ENCODE measurements at places on chromosomes 11 and 22.

- DNase-seq = no peak
Observed at GRCh38 chr22:42074846-42075676, 1.0 kb downstream of the PHETA2 start.

GRCh38 chr11:112523477-112523876 lies 262.8 kb upstream of the PLET1 start:
- no peak for DNase-seq

GRCh38 chr11:65071907-65072630 lies 11.8 kb downstream of the CDCA5 start:
- DNase-seq = no peak

DNA sequence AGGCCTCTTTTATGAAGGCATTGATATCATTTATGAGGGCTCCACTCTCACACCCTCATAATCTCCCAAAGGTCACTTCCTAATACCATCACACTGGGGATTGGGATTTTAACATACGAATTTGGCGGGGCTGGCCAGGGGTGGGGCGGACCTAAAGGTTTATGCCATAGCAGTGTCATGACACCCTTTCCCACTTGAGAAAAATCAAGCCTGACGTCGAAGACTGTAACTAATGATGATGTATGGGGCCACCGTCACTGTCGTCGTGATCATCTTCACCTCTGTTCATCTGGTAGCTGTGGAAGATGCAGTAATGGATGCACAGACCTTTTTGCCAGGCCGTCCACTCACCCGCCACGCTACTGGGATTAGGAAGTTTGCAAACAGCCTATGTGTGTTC lies 912.1 kb downstream of the TBC1D22A start:
- no peak for DNase-seq

DNA sequence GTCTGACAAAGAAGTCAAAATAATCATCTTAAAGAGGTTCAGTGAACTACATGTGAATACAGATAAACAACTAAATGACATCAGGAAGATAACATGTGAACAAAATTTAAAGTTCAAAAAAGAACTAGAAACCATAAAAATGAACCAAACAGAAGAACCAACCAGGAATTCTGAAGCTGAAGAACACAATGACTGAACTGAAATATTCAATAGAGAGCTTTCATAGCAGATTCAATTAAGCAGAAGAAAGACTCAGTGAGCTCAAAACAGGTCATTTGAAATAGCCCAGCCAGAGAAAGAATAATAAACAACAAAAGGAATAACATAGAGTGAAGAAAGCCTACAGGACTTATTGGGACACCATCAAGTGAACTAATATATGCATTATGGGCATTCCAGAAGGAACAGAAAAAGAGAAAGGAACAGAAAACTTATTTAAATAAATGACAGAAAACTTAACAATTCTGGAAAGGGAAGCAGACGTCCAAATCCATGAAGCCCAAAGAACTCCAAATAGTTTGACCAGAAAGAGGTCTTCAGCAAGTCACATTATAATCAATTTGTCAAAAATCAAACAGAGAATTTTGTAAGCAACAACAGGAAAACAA lies 11.0 kb upstream of the SLC36A4 start:
- DNase-seq = no peak

GRCh38 chr11:95338430-95338991 lies 107.5 kb upstream of the SESN3 start:
- DNase-seq = no peak

- no peak for DNase-seq
Observed at GRCh38 chr22:32605576-32605975, 131.0 kb downstream of the FBXO7 start.

DNA sequence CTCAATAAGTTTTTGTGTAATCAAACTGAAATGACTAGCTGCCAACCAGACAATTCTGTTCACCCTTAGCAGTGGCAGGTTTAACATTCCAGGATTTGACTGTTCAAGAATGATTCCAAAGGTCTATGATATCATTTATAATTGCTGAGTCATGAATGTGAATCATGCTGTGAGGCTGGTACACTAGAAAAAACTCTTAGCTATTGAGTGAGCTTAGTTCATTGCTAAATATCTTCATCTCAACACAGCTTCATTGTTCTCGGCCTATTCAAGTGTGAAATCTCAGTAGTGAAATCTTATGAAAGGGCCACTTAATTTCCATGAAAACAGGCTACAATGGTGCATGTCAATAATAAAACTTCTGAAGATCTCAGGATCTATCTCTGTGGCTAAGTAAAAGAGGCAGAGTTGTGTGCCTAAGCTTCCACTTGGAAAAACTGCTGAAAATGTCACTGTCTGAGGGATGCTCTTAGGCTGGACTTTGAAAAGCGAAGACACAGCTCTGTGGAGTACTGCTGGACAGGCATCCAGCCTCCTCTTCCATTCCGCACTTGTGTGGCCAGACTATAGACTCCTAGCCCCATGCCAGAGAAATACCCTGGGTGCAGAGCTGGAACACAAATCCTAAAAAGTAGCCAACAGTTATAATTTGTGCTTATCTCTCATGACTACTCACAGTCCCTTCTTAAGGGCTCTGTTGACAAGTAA lies 12.8 kb downstream of the AQP11 start:
- no peak for DNase-seq

GRCh38 chr11:30393012-30393411 lies 70.1 kb downstream of the ARL14EP start:
- DNase-seq = no peak

DNA sequence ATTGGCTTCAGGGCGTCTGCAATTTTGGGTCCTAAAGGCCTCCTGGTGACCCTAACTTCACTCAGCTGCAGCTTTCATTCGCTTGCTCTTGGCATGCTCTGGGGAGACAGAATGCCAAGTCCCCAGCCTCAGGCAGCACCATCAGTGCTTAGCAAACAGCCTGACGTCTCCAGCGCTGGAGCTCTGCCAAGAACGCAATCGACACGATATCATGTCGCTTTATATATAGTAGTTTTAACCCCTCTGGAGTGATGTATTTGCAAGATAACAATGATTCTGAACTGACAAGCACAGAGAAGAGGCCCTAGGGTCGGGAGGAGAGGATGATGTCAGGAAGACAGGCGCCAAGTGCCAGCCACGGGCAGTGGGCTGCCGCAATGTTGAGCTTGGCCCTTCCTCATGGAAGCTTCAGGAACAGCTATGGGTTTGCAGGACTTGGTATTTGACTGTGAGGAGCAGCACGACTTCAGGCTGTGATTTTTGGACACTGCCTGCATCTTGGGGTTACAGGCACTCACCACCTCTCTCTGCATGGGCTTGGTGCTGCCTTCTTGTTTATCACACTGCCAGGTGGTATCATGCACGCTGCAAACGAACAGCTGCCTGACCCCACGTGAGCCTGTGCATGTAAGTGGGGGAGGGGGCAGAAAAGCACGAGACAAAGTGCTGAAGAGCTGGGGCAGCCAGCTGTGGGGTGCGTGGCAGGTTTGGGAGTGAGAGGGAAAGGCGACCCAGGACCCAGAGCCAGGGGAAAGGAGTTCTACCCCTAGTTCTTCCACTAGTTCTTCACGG lies 26.1 kb downstream of the B3GAT1 start:
- no peak for DNase-seq

- no peak for DNase-seq
Observed at GRCh38 chr11:1652026-1652425, 22.5 kb downstream of the KRTAP5-5 start.

DNA sequence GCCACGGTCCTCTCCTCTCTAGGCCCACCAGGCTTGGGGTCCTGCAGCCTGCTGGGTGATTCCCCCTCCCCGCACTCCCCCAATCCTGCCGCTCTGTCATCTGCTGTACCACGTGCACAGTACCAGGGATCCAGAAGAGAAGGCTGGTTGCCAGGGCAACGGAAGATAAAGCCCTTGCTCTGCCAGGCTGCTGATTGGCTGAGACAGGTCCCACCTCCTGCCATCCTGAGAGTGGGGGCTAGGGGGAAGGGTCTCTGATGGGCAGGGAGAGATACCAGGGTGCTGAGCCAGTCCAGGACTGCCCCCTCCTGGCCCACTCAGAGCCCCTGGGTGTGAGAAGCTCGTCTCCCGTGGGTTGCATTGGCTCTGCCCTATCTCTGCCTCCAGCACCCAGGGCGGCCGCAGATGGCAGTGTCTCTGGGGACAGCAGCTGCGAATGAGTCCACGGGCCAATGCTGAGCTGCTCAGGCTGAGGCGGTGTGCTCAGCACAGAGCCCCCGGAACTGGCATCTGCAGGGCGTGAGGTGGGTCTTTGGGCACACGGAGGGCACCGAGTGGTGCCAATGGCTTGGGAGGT lies at the start of gene SMIM45:
Gene SMIM45 (plus strand): TSS at position 253 of the 577 bp plus-strand sequence.
- no peak for DNase-seq

- no peak for DNase-seq
Observed at GRCh38 chr11:64893194-64894069, 15.0 kb upstream of the EHD1 start.

DNA sequence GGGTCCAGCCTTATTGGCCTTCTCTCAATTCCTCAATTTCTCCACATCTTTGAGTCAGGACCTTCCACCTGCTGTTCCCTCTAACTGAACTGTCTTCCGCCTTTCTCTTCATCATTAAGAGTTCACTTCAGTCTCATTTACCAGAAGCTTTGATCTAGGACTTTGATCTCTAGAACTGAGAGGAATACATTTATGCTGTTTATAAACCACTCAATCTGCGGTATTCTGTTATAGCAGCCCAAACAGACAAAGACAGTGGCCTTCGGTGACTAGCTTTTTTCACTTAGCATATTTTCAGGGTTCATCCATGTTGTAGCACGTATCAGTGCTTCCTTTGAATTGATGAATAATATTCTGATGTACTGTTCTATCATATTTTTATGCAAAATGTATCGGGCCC lies 10.5 kb downstream of the CLPB start:
- DNase-seq = no peak

DNA sequence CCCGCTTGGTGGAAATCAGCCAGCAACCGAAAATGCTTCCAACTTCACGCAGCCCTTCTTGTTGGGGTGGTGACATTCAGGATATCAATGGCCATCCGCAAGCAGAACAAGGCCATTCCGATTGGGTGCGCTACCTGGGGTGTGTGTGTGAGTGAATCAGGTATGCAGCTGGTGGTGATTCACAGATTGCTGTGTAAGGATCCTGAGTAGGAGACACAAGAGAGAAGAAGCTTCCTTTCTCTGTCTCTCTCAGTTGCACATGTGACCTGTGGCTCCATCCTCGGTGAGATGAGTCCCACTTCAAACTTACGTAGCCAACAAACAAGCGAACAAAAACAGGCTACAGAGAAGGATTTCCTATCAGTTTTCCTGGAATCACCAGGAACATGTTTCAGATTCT lies 9.6 kb upstream of the TMEM184B start:
- DNase-seq = no peak

GRCh38 chr11:37456746-37457145 lies 858.7 kb upstream of the RAG2 start:
- DNase-seq = no peak

GRCh38 chr11:28463826-28464225 lies 355.6 kb downstream of the METTL15 start:
- DNase-seq = no peak

DNA sequence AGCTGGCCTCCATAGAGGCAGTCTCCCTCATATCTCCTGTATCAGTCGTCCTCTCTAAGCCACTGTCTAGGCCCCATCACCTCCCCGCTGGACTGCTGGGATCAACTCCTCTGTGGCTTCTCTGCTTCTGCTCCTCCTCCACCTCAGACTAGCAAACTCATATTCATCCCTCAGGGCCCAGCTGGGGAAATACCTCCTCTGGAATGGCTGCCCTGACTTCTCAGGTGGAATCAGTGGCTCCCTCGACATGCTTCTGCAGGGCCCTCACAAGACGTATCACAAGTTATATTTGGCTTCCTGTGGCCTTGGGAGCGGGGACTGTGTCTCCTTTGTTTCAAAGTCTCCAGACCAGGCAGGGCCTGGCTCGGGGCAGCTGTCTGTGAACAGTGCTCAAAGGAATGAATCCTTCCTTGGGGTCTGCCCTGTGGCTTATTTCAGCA lies 10.0 kb downstream of the SLC29A2 start:
- DNase-seq = no peak

GRCh38 chr11:35420371-35420770 lies 1.0 kb upstream of the SLC1A2 start:
- DNase-seq = no peak

DNA sequence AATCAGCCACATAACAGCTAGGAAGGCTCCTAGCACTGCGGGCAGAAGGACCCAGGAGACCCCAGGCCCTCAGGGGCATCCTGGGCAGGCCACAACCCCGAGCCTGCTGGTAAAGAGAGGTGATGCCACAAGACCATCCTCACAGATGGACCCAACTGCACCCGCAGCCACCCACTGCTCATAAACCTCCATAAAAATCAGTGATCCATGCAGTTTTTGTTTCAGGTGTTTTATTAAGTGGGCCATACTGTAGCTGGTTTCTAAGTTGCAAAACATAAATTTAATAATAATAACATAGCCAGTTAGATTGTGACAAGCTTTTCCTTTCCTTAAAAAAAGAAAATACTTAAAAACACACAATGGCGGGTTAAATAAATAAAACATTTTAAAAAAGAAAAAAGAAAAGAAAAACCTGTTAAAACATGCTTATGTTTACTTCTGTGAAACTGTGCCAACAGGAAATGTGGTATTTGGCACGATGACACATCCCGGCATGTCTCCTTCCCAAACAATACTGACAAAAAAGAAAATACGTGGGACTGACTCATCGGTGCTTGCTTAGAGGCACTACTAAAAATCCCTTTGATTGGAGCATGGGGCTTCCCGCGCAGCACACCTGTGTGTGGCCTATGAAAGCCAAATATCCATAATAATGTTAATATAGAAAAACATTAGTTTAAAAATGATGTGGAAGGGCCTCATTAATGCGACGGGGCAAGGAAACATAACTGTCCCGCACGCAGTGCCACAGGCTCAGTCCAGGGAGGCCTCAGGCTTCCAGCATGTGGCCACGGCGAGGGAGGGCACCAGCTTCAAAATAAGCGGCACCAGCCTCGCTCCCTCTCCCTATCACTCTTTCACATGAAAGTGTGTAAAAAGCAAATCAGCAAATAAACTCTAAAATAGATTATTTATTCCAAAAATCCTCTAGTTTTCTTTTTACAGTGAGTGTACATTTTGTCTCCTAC lies 47.5 kb upstream of the SCUBE2 start:
- no peak for DNase-seq

- DNase-seq = no peak
Observed at GRCh38 chr11:65854161-65854592, 3.8 kb downstream of the CFL1 start.

DNA sequence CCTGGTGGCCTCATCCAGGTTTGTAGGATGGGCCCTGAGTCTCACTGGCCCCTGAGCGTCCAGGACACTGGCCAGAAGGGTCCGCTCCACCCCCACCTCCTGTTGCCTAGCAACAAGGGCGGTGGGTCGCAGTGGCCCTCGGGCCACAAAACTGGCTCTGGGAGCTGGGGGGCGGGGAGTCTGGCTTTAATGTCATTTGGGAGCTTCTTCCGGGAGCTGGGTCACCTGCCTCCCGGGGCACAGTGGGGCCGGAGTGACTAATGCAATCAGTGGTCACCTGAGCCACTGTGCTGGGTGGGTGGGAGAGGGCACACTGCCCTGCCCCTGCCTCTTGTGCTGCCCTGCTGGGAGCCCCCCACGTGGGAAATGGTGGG lies 2.6 kb downstream of the TH start:
- no peak for DNase-seq
